ENCODE measurements at places on chromosomes 3 and 15.

DNA sequence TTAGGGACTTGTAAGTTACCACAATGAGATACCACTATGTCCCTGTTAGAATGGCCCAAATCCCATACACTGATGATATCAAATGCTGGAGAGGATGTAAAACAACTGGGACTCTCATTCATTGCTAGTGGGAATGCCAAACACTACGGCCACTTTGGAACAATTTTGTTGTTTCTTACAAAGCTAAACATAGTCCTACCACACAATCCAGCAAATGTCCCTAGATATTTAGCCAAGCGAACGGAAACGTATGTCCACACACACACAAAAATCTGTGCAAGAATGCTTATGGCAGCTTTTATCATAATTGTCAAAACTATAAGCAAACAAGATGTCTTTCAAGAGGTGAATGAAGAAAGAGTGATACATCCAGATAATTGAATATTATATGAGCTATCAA is 271.2 kb downstream of the CD47 start:
- no peak for DNase-seq

GRCh38 chr3:72390841-72391240 is 457.4 kb downstream of the SHQ1 start:
- peak; percentile 25 for DNase-seq

DNA sequence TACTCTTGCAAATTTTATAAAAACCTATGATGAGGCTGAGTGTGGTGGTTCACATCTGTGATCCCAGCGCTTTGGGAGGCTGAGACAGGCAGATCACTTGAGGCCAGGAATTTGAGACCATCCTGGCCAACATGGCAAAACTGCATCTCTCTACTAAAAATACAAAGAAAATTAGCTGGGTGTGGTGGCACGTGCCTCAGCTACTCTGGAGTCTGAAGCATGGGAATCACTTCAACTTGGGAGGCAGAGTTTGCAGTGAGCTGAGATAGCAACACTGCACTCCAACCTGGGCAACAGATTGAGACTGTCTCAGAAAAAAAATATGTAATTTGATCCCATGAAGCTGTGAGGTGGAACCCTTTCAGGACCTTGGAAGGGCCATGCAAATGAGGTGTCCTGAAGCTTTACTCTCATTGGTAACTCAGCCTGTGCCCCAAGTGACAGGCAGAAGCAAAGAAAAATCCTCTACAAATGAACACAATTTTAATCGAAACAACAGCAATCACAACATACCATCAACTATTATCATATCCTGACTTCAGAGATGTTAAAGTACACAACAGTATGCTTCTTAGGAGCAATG is 84.6 kb upstream of the CDV3 start:
- peak; percentile 82 for DNase-seq

DNA sequence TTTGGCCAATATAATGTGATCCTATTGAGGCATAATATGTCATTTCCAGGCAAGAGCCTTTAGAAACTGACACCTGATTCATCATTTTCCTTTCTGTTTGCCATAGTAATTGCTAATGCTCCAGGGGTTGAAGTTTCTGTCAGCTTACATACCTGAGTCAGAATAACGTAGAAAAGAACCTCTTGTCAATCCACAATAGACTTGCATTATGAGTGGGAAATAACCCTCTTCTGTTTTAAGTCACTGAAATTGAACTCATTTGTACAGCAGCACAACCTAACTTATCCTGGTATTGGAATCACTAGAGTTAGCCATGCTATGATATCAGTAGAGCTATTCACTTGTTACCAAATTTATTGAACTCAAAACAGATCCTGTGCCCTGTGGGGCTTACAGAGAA is 101.7 kb upstream of the TP63 start:
- DNase-seq = no peak

- no peak for DNase-seq
These were observed 61.4 kb upstream of the ZBTB38 start for GRCh38 chr3:141306922-141307321.

DNA sequence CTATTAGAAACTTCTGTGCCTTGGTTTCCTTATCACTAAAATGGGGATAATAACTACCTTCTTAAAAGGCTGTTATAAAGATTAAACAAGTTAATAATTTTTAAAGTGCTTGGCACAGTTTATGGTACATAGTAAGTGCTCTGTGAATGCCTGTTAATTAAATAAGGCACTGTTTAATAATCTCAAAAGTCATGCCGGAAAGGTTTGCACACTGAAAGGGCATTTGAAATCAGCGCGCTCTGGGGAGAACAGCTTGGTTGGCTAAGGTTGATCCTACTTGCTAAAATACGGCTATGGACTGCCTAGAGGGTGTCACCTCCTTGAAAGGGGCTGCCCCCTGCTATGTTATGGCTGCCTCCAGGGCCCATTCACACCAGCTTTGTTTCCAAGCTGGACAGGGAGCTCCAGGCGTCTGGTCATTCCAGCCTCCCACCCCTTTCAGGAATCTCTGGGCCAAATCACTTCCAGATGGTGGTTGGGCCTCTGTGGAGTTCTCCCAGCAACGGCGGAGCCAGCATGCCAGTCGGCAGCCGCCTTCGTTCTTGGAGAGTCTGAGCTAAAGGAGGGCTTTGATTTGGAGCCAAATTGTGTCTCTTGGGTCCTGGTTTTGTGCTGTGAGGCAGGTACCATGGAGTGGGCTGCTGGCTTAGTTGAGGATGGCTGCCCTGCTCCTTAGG is 5.9 kb downstream of the FLNB start:
- peak; percentile 99 for DNase-seq

DNA sequence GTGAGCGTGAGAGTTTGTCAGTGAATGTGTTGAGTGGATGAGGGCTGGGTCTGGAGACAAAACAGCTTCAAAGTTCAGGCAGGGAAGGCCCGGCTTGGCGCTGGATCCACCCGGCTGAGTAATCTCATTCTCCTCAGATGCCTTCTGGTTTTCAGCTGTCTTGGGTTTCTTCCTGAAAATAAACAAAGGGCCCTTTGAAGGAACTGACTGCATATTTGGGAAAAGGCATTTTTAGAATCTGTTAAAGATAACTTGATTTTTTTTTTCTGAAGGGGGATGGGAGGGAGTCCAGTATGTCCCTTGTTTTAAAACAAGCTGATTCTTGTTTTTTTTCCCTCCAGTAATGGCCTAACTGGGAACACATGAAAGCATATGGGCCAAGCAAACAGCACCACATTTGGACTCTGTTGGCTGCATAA is 86.4 kb downstream of the TIGIT start:
- DNase-seq = peak; percentile 95

DNA sequence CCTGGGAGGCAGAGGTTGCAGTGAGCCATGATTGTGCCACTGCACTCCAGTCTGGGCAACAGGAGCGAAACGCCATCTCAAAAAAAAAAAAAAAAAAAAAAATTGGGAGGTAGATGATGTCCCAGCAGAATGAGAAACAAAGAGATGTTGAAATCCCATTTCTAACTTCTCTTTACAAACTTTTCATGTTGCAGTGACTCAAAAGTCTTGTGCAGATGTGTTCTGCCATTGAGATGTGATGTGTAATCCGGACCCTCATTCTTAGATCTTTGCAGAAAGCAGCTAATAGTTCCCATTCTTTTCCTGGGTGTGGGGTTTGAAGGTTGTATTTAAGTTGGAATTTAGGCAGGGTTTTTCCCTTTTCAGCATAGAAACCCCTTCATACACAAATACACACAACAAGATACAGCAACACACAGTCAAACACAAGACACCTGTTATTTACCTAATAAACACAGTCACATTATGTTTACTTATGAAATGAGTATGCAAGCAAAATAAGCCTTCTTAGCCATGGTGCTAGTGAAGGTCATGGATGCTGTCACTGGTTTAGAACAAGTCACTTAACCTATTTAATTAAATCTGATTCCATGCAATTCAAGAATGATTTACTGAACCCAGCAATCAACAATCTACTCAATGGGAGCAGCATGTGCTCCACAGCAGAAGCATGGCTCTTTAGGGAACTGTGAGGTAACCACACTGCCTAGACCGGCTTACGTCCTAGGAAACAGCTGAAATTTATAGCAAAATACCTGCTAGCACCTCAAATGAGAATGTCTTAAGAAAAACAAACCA is 14.9 kb downstream of the SIAH2 start:
- DNase-seq = no peak

All from EH (cell line).